ENCODE measurements at places on chromosomes 3 and 15.

DNA sequence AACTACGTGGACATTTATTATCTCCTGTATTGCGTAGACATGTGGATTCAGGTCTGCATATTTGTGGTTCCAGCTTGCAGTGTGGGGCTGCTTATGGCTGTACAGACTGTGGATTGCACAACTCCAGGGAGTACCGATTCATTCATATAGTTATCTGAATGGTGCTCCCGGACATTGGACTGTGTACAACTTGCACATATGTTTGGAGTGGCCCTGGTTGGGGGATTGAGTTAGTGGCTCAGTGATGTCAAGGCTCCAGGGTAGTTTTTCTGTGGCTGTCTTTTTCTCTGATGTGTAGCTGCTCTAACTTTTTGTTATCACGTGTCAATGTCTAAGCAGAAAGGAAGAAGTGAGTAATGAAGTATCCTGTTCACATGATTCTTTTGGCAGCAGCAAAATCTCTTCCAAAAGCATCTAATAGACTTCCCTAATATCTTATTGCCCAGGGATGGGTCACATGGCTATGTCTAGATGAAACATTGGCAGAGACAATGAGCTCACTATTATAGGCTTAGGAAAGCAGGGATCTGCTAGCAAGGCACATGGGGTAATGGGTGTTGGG, 15.8 kb downstream of the ST3GAL6 start:
- H3K36me3 ChIP-seq: no peaks in the 10 kb centered on the region
- no peak for DNase-seq
- no peaks in the 10 kb centered on the region for H3K4me1 ChIP-seq
- no peak overlapping the region for H3K27ac ChIP-seq

- H3K4me1 ChIP-seq: peaks cover 48% of the 10 kb centered on the region
- H3K4me3 ChIP-seq: peak overlapping the region; percentile 52
- no peaks in the 10 kb centered on the region for H3K27me3 ChIP-seq
- no peak for DNase-seq
- peaks cover 2% of the 10 kb centered on the region for H3K36me3 ChIP-seq
Observed at GRCh38 chr3:32420126-32421038, 28.7 kb downstream of the CMTM7 start.

- no peaks in the 10 kb centered on the region for H3K27me3 ChIP-seq
- H3K36me3 ChIP-seq: no peaks in the 10 kb centered on the region
- H3K4me1 ChIP-seq: no peaks in the 10 kb centered on the region
- no peak for DNase-seq
- H3K27ac ChIP-seq: no peak overlapping the region
Observed at GRCh38 chr15:26771578-26772153, 1.2 kb downstream of the GABRB3 start.

GRCh38 chr3:138079901-138080300, 35.5 kb downstream of the DZIP1L start:
- peaks cover 10% of the 10 kb centered on the region for H3K4me1 ChIP-seq
- H3K4me3 ChIP-seq: no peak overlapping the region
- DNase-seq: no peak
- peaks cover 11% of the 10 kb centered on the region for H3K27me3 ChIP-seq

GRCh38 chr3:39937874-39938273, 128.5 kb downstream of the MYRIP start:
- H3K4me1 ChIP-seq: no peaks in the 10 kb centered on the region
- H3K27me3 ChIP-seq: no peaks in the 10 kb centered on the region
